ENCODE measurements at places on chromosomes 4 and X.

GRCh38 chrX:13000301-13000811 is 25.4 kb downstream of the TMSB4X start:
- H3K36me3 ChIP-seq: no peaks in the 10 kb centered on the region
- H3K27me3 ChIP-seq: peaks cover 45% of the 10 kb centered on the region
- DNase-seq: no peak
- H3K4me3 ChIP-seq: no peak overlapping the region

DNA sequence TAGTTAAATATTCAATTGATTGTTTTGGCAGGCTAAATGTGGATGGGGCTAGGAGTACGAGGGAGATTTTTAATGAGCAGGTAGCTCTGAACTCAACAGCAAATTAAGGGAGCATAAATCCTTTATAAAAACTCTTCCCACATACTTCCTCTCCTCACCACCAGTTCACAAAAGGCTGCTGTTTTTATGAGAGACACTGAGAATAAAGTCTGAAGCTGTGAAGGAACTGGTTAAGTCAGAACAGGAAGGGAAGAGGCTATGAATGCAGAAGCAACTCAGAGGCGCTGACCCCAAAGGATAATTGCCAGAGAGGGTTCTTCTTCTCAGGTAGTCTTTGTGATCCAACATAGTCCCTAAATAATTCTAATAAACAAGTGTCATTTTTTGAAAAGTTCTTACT is 406.1 kb downstream of the GPM6A start:
- H3K4me1 ChIP-seq: no peaks in the 10 kb centered on the region
- H3K36me3 ChIP-seq: no peaks in the 10 kb centered on the region
- no peak overlapping the region for H3K4me3 ChIP-seq
- H3K27ac ChIP-seq: no peak overlapping the region
- no peak for DNase-seq

DNA sequence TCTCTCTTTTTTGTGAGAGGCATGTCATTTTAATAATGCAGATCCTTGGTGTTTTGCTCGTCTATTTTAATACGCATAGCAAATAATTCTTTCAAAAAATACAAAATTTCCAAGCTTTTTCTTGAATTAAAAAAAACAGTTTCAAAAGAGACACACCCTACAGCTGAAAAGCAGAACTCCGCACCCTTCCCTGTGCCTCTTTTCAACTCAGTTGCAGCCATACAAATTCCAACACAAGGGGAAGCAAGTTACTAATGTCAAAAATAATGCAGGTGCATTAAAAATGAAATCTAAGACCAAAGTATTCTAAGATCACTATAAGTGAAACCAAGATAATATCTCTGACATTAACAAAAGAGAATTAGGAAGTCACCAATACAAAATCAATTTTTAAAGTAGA is 66.6 kb downstream of the NR3C2 start:
- H3K4me3 ChIP-seq: no peak overlapping the region
- no peaks in the 10 kb centered on the region for H3K36me3 ChIP-seq
- H3K4me1 ChIP-seq: peaks cover 40% of the 10 kb centered on the region
- H3K27ac ChIP-seq: no peak overlapping the region

DNA sequence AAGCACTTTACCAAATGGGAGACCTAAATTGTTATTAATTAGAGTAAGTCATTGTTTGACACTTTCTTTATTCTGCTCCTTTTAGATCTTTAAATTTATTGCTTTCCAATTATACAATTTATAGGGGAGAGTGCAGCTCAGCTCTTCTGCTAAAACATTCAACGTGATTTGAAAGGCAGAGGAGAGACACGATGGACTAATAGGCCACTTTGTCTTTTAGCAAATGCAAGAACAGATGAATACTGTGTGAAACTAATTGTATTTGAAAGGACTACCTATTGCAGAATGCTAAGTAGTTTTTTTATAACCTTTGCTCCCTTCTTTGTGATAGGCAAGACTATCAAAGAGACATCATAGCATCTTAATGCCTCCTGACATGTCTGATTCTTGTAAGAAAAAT is 320.4 kb upstream of the KLF3 start:
- H3K4me3 ChIP-seq: no peak overlapping the region
- no peak overlapping the region for H3K27ac ChIP-seq
- no peak for DNase-seq
- no peaks in the 10 kb centered on the region for H3K4me1 ChIP-seq

DNA sequence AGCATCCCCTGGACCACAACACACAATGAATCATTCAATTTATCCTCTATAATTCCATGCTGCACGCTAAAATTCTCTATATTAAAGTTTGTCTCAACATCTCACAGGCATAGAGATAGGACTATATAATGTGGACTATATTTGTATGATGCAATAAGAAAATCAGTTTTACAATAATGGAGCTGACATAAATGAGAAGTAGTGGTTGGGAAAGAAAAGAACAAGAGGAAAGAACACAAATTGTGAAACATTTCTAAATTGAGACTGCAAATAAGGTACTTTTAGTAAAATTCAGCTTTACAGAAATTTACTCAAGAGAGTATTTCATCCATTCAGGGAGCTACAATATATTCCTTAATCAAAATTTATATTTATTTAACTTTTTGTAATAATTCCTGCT is 120.4 kb downstream of the ARAP2 start:
- no peak for DNase-seq
- peaks cover 7% of the 10 kb centered on the region for H3K4me1 ChIP-seq
- H3K27ac ChIP-seq: no peak overlapping the region
- H3K36me3 ChIP-seq: no peaks in the 10 kb centered on the region
- H3K4me3 ChIP-seq: no peak overlapping the region
